ENCODE measurements at places on chromosomes 2 and 18.

DNA sequence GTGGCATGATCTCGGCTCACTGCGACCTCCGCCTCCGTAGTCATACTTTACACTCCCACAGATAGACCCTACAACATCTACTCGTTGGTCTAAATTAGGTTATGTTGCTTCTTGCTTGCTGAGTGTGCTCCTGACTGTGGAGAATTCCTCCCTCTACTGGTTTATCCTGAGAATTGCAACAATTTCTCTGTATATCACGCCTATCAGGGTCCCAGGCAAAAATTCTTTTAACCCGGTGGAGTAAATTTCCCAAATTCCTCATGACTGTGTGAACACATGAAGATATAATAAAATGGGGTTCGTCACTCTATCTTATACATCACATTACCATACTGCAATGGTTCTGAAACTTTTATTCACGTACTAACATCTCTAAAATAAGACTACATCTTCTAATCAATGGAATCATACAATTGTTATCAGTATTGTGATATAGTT lies 156.7 kb downstream of the EVA1A start:
- DNase-seq = no peak

DNA sequence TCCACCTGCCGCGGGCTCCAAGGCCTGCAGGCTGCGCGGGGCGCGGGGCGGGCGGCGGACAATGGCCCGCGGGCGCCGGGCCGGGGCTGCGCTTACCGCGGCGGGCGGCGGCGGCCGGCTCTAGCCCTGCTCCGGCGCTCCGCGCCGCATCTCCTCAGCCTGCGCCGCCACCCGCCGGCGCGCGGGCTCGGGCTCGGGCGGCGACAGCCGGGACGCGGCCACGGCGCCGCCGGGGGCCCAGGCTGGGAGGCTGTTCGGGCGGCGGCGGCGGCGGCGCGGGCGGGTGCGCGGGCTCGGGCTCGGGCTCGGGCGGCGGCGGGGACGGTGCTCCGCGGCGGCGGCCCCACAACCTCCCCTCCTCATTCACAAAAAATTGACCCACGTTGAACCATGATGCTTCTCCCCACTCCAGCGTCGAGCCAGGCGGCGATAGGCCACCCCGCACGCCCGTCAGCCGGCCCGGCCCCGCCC lies at the start of gene HDAC4:
Gene HDAC4 (minus strand): TSS at position 425 of the 471 bp plus-strand sequence. CDS start 48,321 bp downstream, outside the sequence.
- no peak for DNase-seq

- no peak for DNase-seq
These were observed 910.4 kb upstream of the GYPC start for GRCh38 chr2:125745514-125745913.

- DNase-seq = no peak
These were observed 67.8 kb upstream of the SLC4A10 start for GRCh38 chr2:161556440-161556839.

DNA sequence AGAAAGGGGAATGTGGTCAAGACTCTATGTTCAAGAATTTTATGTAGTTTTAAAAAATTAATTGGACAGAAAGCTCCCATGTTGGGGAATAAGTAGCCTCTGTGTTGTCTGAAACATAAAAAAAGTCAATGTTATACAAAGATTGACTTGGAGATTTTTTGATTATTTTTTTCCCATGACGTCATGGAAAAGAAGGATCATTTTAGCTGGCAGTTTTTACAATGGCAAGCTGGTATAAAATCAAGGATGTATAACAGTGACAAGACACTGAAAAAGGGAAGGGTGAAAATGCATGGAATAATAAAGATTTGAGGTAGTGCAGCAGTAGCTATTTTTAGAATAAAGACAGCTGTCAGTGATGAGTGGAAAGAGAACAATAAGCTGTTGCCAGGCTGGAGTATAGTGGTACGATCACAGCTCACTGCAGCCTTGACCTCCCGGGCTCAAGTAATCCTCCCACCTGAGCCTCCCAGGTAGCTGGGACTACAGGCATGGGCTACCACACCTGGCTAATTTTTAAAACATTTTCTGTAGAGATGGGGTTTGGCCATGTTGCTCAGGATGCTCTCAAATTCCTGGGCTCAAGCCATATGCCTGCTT lies 9.2 kb downstream of the SLC39A10 start:
- DNase-seq = no peak

- no peak for DNase-seq
These were observed 7.1 kb downstream of the NEUROD1 start for GRCh38 chr2:181673173-181673572.

DNA sequence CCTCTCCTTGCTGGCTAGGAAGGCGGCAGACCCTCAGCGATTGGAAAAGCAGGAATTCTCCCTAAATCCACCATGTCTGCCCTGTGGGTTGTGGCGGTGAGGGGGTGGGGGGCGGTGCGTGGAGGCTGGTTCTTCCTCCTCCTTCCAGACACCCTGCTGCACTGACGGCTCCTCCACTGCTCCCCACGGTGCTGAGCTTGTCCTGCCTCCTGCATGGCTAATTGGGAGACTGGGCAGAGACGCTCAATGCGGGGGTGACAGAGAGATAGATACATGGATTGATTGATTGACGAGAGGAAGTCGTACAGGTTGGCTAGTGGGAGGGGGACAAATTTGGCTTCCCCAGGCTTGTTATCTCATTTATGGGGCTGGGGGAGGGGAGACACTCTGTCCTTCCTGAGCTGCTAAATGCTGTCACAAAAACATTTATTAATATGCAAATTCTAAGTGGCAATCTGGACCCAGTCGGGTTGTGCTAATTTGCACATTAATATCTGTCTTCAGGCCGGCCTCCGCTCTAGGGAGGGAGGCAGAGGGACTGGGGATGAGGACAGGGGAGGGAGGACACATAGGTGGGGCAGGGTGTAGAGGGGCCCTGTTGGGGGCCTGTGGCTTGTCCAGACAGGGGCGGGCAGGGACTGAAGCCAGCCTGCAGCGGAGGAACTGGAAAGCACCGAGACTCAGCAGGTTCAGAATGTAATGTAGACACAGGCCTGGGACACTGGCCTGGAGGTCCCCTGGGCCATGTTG lies 181.6 kb downstream of the CELF4 start:
- DNase-seq = no peak

DNA sequence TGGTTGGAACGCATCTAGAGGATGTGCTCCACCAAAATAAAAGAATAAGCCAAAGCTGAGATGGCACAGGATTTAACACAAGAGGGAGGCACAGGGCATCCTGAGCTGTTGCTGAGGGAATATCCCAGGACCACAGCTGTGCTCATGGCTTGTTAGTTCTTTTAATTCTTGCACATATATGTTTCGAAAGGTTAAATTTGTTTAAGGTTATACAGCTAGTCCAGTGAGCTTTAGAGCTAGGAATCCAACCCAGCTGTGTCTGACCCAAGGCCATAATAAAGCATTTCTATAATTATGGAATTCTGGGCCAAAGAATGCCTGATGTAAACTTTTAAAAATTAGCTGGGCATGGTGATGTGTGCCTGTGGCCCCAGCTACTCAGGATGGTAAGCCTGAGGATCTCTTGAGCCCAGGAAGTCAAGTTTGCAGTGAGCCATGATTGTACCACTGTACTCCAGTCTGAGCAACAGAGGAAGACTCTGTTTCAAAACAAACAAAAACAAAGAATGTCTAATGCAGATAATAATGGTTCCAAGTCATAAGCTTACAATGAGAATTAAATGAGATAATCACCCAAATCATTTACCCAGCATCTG lies 66.4 kb upstream of the CCBE1 start:
- no peak for DNase-seq

Data from stimulated activated CD4-positive, alpha-beta T cell treated with anti-CD3 and anti-CD28 coated beads, Interleukin-1b, Interleukin-23, amount 100 ng/mL, for 1 hour (primary cell).